ENCODE measurements at places on chromosomes 16 and 17. TPM values are rescaled to one million over a fixed set of nuclear protein-coding genes. Genes with fewer than 3 reads are reported as not detected.

CCL1 gene
- not detected for total RNA-seq

XAF1 gene
- 1.5 TPM for total RNA-seq

MEIOB gene
- total RNA-seq, result not detected

SPECC1 gene
- total RNA-seq, result 11.6 TPM

MMP15 gene
- 2.2 TPM for total RNA-seq

GPRC5B gene
- total RNA-seq, result 3.2 TPM

KRT40 gene
- not detected for total RNA-seq

CHST6 gene
- 1.0 TPM for total RNA-seq

RAI1 gene
- 14.6 TPM for total RNA-seq

HBA2 gene
- 1.6 TPM for total RNA-seq

TOX3 gene
- total RNA-seq, result not detected

ZNF423 gene
- total RNA-seq, result 0.34 TPM

TMC5 gene
- not detected for total RNA-seq

TNFAIP1 gene
- 27.7 TPM for total RNA-seq

USP43 gene
- 0.50 TPM for total RNA-seq

PRR35 gene
- total RNA-seq, result not detected

TEKT1 gene
- total RNA-seq, result not detected

ITPRIPL2 gene
- total RNA-seq, result 14.4 TPM

FBXO47 gene
- total RNA-seq, result under 0.01 TPM

PRAC2 gene
- not detected for total RNA-seq

SALL1 gene
- total RNA-seq, result 0.17 TPM

CA7 gene
- total RNA-seq, result not detected

RAB34 gene
- 371 TPM for total RNA-seq

IRX5 gene
- total RNA-seq, result not detected

FGF11 gene
- 0.30 TPM for total RNA-seq

COPZ2 gene
- 26.6 TPM for total RNA-seq

NDEL1 gene
- 55.6 TPM for total RNA-seq

SMTNL2 gene
- 0.15 TPM for total RNA-seq

NOXO1 gene
- not detected for total RNA-seq

CCL8 gene
- total RNA-seq, result not detected

C16orf95 gene
- 2.5 TPM for total RNA-seq

TLCD1 gene
- 20.0 TPM for total RNA-seq

ELMO3 gene
- 0.59 TPM for total RNA-seq

RNF166 gene
- 27.7 TPM for total RNA-seq

TP53TG3F gene
- total RNA-seq, result not detected

DUSP14 gene
- total RNA-seq, result 49.6 TPM

ZNF821 gene
- 2.1 TPM for total RNA-seq

KRTAP1-5 gene
- 0.59 TPM for total RNA-seq

ITGB3 gene
- total RNA-seq, result 2.8 TPM

CFAP97D1 gene
- not detected for total RNA-seq

FOXO3B gene
- total RNA-seq, result 7.3 TPM

All from bronchus fibroblast of lung (primary cell).